ENCODE measurements at places on chromosomes 1 and 21.

GRCh38 chr21:38159355-38159754 lies 97.4 kb upstream of the KCNJ15 start:
- DNase-seq = peak; percentile 61

GRCh38 chr1:7587108-7587772 lies 183.9 kb upstream of the VAMP3 start:
- DNase-seq = no peak

GRCh38 chr1:209323743-209324142 lies 259.8 kb upstream of the CAMK1G start:
- DNase-seq = no peak

DNA sequence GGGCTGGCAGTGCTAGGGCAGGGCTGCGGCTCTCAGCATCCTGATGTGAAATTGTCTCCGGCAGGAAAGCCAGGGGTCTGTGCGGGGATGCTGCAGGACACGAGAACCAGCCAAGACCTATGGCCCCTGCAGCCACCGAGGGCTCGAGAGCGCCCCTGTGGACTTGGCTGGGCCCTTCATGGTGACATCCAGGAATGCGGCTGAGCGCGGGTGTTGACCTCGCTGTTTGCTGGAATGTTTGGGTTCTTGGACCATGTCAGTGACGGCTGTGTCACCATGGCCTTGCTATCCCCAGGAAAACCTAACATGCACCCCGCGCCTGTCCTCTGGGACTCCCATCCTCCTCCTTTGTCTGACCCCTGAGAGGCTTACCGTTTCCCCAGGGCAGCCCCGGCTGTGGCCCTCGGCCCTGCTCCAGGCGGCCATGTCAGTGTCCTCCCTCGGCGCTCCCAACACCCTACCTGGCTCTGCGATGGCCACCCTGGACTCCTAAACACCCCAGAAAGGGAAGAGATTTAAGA lies 14.3 kb upstream of the C1orf174 start:
- DNase-seq = no peak

DNA sequence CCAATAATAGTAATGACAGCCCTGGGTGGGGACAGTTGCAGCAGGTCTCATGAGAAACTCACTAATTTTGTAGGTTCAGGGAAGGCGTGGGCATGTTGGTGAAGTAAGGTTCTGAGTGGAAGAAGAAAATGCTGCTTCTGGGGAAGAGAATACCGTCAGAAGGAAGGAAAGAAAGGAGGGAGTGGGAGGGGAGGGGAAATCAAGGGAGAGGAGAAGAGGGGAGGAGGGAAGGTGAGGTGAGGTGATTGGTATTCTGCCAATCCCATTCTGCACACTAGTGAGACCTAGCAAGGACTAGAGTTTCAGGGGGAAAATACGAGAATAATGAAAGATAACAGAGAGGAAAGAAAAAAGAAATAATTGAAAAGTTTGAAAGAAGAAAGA lies 32.4 kb upstream of the MGST3 start:
- DNase-seq = no peak

GRCh38 chr1:85307987-85308832 lies 31.8 kb upstream of the BCL10 start:
- peak; percentile 88 for DNase-seq

- DNase-seq = no peak
These were observed 86.7 kb downstream of the PROX1 start for GRCh38 chr1:214074477-214074876.

- DNase-seq = no peak
These were observed 312 bp downstream of the KIAA2013 start for GRCh38 chr1:11925938-11926292.
